ENCODE measurements at places on chromosomes 2 and 18. TPM values are rescaled to one million over a fixed set of nuclear protein-coding genes. Genes with fewer than 3 reads are reported as not detected.

The MAPRE3 gene
- 20.5 TPM for total RNA-seq

The CDH2 gene
- total RNA-seq: 36.2 TPM

The PECR gene
- total RNA-seq: 115 TPM

The LRRTM4 gene
- not detected for total RNA-seq

The ANKRD30BL gene
- total RNA-seq: not detected

The TUBA4B gene
- total RNA-seq: not detected

The HADHB gene
- 295 TPM for total RNA-seq

DNA sequence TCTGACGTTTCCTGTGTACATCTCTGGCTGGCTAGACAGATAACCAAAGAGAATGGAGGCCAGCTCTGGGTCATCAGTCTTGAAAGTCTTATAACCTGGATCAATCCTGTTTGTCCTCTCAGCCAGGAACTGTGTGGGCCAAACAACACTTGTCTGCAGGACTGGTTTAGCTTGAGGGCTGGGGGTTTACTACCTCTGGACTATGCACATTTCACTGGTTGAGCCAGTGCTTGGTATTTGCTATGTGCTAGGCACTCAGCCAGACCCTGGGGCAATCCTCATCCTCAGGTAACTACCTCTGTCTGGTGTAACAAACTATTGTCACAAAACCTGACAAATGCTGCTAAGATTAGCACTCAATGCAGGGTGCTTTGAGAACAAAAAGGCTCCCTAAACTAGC, 169.7 kb downstream of the HAUS1 start:
- no peaks in the 10 kb centered on the region for H3K36me3 ChIP-seq
- no peaks in the 10 kb centered on the region for H3K4me1 ChIP-seq
- no peak overlapping the region for H3K4me3 ChIP-seq

GRCh38 chr2:182952741-182953450, 85.4 kb downstream of the NCKAP1 start:
- H3K4me3 ChIP-seq: no peak overlapping the region
- H3K4me1 ChIP-seq: peaks cover 3% of the 10 kb centered on the region
- DNase-seq: no peak
- no peaks in the 10 kb centered on the region for H3K27me3 ChIP-seq
- no peak overlapping the region for H3K27ac ChIP-seq
- no peaks in the 10 kb centered on the region for H3K36me3 ChIP-seq

DNA sequence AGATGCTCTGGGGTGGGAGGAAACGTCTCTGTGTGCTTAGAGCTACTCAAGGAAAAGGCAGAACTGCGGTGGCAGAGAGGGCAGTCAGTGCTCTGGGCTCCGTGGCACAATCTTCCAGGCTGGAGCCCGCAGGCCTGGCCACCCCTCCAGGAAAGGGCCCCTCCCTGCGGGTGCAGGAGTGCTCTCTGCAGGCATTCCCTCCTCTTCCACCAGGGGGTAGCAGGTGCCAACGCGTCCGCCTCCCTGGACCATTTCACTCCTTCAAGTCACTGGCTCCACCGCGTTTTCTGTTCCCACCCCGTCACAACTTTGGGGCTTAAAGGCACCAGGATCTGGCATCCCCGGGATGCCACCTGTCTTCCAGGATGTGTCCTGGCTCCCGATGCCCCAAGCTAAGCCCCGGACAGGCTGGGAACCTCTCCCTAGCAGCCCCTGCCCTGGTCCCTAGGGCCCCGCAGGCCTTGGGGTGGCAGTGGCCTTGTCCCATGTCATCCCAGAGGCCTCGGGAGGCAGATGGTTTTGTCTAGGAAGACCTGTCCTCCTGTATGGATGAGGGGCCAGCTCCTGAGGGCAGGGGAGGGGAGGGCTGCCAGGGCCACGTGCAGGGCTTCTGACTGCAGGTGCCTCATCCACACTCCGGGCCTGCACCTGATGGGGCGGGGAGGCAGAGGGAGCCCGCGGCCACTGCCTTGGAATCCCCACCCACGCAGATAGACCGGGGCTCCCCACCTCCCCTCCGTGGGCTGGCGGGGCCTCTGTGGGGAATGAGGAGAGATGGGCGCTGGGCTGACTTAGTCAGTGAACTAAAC, 26.4 kb downstream of the KCNIP3 start:
- DNase-seq: no peak
- H3K27me3 ChIP-seq: no peaks in the 10 kb centered on the region
- no peak overlapping the region for H3K4me3 ChIP-seq
- no peaks in the 10 kb centered on the region for H3K36me3 ChIP-seq

- H3K4me1 ChIP-seq: no peaks in the 10 kb centered on the region
- H3K27me3 ChIP-seq: no peaks in the 10 kb centered on the region
- H3K27ac ChIP-seq: peak overlapping the region; percentile 75
- H3K4me3 ChIP-seq: peak overlapping the region; percentile 96
- no peak for DNase-seq
Measured at GRCh38 chr2:171688129-171688465, 828 bp downstream of the DYNC1I2 start.

- no peak overlapping the region for H3K27ac ChIP-seq
- H3K36me3 ChIP-seq: no peaks in the 10 kb centered on the region
- no peak overlapping the region for H3K4me3 ChIP-seq
- H3K4me1 ChIP-seq: peaks cover 15% of the 10 kb centered on the region
- DNase-seq: no peak
- H3K27me3 ChIP-seq: no peaks in the 10 kb centered on the region
Measured at GRCh38 chr18:57776767-57777166, 26.3 kb downstream of the ATP8B1 start.

DNA sequence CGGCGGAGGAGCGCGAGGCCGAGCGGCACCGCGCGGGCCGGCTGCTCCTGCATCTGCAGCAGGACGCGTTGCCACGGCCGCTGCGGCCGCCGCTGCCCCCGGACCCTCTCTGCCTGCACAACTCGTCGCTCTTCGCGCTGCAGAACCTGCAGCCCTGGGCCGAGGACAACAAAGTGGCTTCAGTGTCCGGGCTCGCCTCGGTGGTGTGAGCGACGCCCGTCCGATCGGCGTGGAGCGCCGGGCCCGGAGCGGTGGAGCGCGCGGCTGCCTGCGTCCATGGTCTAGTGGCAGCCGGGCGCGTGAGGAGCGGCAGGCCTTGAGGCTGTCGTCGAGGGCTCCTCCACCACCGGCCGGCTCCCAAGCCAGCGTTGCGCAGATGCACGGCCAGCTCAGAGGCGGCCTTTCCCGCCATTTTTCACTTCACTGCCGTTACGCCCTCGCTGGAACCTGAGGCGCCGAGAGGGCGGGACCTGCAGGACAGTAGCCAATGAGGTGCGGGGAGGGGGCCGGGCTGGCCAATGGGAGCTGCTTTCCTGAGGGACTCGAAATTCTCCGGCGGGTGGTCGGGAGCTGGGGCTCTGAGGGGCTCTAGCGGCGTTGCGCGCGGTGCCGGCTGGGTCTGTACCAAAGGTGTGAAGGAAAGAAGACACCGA, 1.9 kb downstream of the TLX2 start:
- peaks cover 12% of the 10 kb centered on the region for H3K4me1 ChIP-seq
- H3K4me3 ChIP-seq: peak overlapping the region; percentile 36
- no peaks in the 10 kb centered on the region for H3K36me3 ChIP-seq

DNA sequence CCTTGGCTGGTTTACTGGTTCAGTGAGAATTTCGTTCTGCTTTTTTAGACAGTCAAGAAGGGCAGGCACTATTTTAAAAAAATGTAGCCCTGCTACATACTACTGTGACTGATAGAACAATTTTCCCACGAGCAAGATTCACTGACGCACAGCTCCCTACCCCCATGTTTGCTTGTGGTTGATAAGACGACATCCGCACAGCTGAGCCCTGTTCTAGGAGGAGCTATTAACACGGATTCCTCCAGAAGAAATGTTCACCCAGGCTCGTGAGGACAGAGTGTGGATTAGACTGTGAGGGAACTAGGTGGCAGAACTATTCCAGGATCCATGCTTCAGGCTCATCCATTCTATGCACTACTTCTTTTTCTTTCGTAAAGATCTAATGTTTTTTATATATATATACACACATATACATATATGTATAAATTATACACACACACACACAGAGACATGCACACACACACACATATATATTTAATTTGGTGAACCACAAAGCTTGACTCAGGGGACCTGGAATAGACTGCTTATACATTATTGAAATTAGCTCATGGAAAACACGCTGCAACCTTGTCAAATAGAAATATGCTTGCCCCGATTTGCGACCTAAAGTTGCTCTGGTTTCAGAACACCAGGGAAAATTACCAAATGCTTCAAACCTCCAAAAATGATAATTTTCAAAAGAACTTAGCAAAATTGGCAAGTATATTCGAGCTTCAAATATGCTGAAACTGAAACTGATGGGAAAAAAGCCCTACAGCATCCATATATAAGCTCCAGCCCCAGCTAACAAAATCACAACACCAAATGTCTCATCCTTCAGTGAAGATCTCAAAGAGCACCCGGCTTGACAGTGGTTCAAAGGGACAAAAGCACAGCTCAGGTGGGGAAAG, 370.4 kb downstream of the SOCS6 start:
- no peaks in the 10 kb centered on the region for H3K4me1 ChIP-seq
- H3K27ac ChIP-seq: no peak overlapping the region
- no peaks in the 10 kb centered on the region for H3K27me3 ChIP-seq

GRCh38 chr2:68755071-68755470, 20.5 kb downstream of the ARHGAP25 start:
- DNase-seq: no peak
- no peak overlapping the region for H3K4me3 ChIP-seq
- no peak overlapping the region for H3K27ac ChIP-seq
- H3K4me1 ChIP-seq: no peaks in the 10 kb centered on the region

- H3K27ac ChIP-seq: no peak overlapping the region
- no peaks in the 10 kb centered on the region for H3K27me3 ChIP-seq
- no peaks in the 10 kb centered on the region for H3K4me1 ChIP-seq
- H3K4me3 ChIP-seq: no peak overlapping the region
- H3K36me3 ChIP-seq: no peaks in the 10 kb centered on the region
- no peak for DNase-seq
Measured at GRCh38 chr2:18643326-18644114, 54.2 kb upstream of the NT5C1B start.

DNA sequence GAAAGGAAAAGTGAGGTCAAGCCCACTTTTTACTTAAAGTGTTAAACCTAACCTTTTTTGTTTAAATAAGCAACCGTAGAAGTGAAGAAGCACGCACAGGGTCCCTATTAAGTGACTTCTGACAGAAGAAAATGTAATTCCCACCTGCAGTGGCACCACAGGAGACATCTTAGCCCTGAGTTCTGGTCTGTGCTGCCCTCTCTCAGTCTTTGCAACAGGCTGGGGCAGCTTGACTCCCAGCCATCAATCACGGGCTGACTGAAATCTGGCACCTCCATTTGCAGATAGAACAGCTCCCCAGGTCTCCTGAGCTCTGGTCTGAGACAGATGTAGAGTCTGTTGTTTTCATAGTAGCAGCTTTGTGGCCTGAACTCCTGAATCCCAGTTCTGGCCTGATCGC, 170.0 kb downstream of the LTBP1 start:
- H3K4me3 ChIP-seq: no peak overlapping the region
- DNase-seq: no peak
- H3K4me1 ChIP-seq: no peaks in the 10 kb centered on the region
- no peak overlapping the region for H3K27ac ChIP-seq

- no peak overlapping the region for H3K27ac ChIP-seq
- no peak for DNase-seq
- H3K4me3 ChIP-seq: no peak overlapping the region
- no peaks in the 10 kb centered on the region for H3K36me3 ChIP-seq
Measured at GRCh38 chr2:182548031-182548950, 121.5 kb upstream of the PDE1A start.

DNA sequence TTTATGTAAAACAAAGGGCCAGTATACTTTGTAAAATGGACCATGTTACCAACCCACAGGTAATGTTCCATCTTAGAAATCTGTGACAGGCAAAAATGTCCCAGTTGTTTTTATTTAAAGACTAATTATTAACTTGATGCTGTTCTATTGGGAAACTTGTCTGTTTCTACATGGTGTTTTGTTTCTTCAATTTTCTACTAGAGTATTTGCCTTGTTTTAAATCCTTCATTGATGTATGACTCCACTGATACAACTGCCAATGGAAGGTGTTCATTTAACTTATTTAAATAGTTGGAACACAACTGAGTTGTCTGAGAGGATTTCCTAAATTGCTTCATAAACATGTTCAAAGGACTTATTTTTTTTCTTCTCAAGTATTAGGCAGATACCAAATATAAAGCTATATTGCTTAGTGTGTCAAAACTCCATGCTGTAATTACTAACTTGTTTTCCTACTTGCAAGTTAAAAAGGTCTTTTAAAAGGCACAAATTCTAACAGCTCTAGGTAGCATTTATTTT, 152.0 kb upstream of the XPO1 start:
- H3K4me3 ChIP-seq: no peak overlapping the region
- no peak for DNase-seq
- H3K4me1 ChIP-seq: peaks cover 8% of the 10 kb centered on the region

DNA sequence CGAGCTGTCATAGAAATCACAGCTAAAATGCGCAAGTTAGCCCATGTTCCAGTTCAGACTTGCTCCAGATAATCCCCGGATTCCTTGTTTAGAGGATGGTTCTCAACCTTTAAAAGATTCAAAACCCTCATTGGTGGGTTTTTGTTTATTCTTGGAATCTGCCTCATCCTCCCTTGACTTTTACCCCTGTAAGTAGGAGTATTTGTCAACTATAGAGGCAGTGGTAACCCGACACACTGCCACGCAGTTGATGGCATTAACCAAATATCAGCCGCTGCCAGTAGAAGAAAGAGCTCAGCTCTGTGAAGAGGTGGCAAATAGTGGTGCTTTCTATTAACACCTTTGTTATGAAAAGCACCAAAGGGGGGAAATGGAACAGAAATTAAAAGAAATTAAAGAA, 40.4 kb upstream of the SELENOI start:
- no peaks in the 10 kb centered on the region for H3K4me1 ChIP-seq
- no peaks in the 10 kb centered on the region for H3K27me3 ChIP-seq
- DNase-seq: no peak

- no peaks in the 10 kb centered on the region for H3K27me3 ChIP-seq
- no peak overlapping the region for H3K4me3 ChIP-seq
- no peak overlapping the region for H3K27ac ChIP-seq
- no peaks in the 10 kb centered on the region for H3K4me1 ChIP-seq
- H3K36me3 ChIP-seq: no peaks in the 10 kb centered on the region
- no peak for DNase-seq
Measured at GRCh38 chr2:181203412-181203811, 223.0 kb downstream of the UBE2E3 start.

GRCh38 chr18:45755934-45756333, 32.0 kb downstream of the SLC14A1 start:
- no peak overlapping the region for H3K4me3 ChIP-seq
- no peak overlapping the region for H3K27ac ChIP-seq
- no peaks in the 10 kb centered on the region for H3K4me1 ChIP-seq
- H3K27me3 ChIP-seq: no peaks in the 10 kb centered on the region
- DNase-seq: no peak
- no peaks in the 10 kb centered on the region for H3K36me3 ChIP-seq

DNA sequence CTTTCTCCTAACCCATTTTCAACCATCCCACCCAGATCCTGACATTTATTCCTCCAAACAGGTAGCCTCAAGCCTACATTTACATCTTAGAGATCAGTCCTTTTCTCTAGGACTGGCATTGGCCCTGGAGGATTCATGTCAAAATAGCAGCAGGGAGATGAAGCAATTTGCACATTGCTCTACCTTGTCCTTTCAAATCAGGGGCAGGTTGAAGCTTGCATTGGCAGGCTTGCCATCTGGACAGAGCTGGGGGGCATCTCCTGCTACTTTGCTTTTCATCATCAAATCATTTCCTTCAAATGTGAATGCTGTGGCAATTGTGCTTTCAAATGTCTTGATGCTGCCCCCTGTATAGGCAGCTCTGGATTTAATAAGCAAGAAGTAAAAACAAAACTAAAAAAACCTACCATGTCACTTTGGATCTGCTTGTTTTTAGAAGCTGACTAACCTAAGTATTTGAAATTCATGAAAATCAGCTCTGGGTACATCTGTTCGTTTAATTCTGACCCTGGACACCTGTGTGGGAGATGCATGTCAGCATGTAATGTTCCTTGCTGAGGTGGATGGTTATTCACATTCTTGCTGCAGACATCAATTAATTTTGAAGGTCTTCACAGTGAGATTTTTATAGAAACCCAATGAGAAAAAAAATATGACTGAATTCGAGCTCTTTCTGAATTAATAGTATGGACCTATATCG, 47.9 kb downstream of the KIF5C start:
- H3K4me3 ChIP-seq: no peak overlapping the region
- H3K36me3 ChIP-seq: no peaks in the 10 kb centered on the region
- H3K27me3 ChIP-seq: no peaks in the 10 kb centered on the region

All from right lobe of liver (tissue), 6 donors.